Urinary bladder (tissue), 4 donors: ENCODE measurements at places on chromosomes 7 and 10.

DNA sequence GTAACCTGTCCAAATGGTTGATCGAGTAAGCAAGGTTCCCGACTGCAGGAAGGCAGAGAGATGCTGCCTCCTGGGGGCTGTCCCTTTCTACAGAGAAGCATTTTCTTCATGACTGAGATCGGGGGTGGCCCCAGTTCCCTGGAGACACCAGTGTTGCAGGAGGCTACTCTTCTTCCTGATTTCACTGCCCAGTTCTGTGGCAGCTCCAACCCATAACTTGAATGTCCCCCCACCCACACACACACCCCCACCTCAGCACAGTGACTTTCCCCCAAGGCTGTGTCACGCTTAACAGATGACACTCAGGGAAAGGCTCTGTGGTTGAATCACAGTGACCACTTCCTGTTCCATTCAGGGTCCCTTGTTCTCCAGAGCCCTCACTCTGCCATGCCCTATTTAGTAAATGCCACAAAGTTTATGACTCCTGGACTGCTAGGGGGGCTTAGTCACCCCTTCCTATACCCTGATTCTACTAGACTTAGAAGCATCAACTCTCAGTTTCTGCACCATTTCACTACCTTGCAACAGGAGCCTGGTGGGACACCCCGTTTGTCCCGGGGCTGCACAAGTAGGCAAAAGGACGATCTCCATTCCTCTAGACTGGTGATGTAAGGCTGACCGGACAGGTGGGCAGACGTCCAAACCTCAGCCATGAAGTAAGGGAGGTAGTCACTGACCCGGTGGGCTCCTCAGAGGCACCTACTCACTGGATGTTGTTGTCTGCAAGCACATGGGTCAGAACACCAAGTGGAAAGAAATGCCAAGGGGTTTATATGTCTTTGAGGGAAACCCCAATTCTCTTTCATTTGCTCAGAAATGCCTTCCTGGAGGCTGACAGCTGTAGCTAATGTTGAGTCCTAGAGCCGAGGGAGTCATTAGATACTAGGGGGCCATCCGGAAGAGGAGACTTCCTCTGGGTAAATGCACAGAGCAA is 31.3 kb upstream of the SMC3 start:
- DNase-seq = no peak

DNA sequence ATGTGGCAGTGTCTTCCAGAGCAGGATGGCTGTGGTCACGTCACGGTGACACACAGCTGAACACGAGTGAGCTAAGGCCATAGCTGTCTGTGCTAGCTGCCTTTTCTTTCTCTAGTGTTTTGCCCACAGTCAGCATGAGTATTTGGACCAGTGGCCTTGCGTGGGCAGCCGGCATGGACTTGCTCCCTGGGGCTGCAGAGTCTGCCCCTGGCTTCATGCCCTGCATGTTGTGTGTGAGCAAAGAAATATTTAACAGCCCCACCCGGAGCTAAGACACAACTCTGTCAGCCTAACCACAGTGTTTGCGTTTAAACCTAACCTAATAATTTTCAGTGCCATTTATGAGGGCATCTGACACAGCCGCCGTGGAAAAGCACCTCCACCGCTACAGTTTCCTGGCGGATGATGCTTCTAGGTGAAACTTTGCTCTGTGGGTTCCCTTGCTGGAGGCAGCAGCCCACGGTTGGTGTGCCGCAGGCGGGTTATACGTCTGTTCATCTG is 14.6 kb downstream of the CHST12 start:
- no peak for DNase-seq

DNA sequence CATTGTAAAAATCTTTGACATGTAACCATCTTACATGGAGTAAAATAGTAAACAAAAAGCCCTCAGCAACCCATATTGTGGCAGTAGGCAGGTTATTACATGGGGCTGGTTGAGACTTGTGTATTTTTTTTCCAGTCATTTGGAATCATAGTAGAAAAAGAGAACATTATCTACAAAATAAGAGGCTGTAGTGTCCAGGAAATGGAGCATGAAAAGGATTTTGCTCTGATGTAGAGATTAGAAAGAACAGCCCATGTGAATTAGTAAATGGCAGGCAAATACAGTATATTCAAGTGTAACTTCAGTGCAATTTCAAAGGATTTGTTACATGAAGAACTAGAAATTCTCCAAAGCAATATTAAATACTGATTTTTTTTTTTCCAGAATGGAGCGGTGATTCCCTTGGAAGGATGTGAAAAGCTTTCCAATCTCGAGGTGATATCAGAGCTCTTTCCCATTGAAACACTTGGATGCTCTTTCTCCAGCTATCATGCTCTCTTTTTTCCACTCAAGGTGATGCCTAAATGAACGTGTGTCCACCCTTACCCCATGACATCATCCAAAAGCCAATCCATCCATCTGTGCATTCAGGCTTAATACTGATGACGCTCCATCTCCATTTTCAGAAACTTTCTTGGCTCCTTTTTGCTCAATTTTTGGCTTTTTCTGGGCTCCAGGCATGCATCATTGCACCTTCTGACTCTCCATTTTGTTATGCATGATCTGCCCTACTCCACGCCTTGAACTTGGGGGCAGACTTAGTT is 1034.7 kb downstream of the TYW1 start:
- no peak for DNase-seq

DNA sequence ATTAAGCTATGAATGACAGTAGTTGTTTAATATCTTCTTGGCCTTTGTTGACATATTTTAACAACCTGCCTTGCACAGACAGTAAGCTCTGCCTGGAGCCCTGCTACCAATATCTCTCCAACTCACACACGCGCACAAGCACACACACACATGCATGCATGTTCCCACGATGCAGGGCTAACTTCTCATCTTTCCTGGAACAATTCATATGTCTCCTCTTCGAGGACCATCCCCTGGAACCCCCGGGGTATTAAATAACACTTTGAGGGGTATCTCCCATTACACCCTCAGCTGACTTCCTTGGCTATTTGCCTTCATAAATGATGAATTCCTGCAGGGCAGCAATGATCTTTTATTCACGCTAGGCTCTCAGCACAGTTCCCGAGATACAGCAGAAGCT is 258.0 kb downstream of the TRIL start:
- no peak for DNase-seq

- DNase-seq = no peak
Measured at GRCh38 chr7:36943591-36944435, 219.5 kb upstream of the AOAH start.

GRCh38 chr10:44959247-44960087 is at the start of gene RASSF4:
TSS of gene RASSF4 (plus strand) at chr10:44959802. CDS start at chr10:44970203, 10,401 bp downstream.
- no peak for DNase-seq

GRCh38 chr10:104472957-104473745 is 119.5 kb downstream of the CFAP58 start:
- DNase-seq = no peak

DNA sequence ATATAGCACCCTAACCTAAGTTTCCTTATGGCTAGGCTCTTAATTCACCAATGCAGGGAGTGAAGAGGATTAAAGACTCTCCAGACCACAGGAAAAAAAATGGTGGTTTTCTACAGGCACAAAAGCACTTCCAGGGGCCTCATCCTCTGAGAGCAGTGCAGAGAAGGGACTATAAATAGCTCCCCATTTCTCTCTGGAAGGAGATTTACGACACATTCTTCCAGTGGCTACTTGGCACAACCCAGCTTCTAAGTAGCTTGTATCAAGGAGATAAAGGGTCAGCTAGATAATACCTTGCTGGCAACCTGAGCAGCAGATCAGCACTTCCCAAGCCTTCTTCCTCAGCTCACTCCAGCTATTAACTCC is 73.5 kb downstream of the CRPPA start:
- no peak for DNase-seq

DNA sequence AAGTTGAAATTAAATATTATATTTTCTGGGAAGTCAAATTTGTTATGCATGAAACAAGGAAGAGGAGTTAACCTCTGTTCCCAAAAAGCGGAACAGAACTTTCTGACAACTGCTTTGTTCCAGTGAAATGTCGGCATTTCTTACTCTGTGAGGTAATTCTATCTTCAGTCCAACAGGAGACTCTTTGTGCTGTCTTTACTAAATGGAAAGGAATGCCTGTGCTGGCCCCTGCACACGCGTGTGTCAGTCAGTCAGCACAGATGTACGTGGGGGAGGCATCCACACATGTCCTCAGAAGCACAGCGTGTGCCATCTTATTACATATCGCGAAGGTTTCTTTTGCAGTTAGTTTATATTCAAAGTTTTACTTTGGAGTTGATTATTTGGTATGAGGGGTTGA is 37.5 kb downstream of the NET1 start:
- DNase-seq = no peak

DNA sequence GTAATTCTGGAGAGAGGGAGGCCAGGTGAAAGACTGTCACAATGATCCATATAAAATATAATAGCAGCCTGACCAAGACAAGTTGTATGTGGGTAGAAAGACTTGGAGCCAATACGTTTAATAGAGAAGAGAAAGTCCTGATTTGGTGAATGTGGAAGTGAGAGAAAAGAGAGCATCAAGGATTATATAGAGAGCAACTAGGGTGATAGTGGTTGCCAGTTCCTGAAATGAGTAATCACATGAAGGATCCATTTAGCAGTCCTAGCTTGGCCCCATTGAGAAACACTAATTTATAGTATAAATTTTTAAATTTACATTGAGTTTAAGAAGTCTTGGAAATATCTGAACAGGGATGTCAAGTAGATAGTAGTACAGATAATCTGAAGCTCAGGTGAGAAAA is 74.0 kb downstream of the AASS start:
- no peak for DNase-seq

DNA sequence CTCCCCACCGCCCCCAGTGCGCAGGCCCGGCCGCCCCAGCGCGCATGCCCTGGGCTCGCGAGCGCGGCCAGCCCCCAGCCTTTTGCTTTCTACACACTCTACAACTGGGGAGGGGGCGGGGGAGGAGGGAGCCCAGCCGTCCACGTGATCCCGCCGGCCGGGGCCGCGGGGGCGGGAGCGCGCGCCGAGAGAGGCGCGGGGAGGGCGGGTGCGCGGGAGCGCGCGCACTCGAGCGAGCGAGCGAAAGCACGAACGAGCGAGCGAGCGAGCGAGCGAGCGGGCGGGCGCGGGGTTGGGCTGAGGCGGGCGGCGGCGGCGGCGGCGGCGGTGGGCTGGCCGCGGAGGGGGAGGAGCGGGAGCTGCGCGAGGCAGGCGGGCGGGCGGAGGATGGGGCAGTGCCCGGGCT is at the start of gene AUTS2:
TSS of gene AUTS2 (plus strand) at position 395 of the 406 bp plus-strand sequence. CDS start 1,179 bp downstream, outside the sequence.
- DNase-seq = peak; percentile 89

GRCh38 chr7:15459018-15459615 is 102.7 kb downstream of the AGMO start:
- no peak for DNase-seq

DNA sequence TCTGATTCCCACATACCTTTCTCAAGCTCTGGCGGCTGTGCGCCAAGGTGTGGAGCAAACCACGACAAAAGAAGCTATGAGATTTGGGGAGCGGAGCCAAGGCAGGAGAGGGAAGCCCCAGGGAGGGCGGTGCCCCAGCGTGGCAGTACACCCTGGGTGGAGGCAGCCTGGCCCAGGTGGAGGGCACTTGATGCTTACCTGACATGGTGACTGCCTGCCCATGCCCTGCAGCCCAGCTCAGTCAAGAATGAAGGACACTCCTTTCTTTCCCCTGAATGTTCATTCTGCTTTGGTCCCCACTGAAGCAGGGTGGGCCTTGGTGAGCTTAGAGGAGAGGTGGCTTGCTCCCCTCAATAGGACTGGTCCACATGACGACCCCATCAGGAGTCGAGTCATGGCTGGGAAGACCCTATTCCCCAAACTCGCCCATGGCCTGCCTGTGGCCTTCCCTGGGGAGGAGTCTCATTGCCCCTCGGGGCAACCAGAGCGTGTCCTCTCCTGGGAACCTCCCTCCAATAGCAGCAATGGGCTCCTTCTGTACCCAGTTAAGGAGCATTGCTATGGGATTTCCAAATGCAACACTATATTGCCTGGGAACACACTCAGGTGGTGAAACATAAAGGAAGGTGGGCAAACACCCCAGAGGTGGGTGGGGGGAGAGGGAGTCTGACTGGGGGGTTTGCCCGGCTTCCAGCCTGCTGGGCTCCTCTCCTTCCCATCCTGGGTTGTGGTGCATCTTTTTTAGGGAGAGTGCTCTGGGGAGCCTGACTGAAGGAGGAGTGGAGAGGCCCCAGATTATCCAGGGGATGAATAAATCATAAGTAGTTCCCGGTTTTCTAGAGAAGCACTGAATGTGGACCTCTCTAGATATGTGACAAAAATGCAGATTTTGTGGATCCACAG is 22.7 kb downstream of the RAMP3 start:
- DNase-seq = no peak

GRCh38 chr10:129820451-129820850 is 143.6 kb downstream of the EBF3 start:
- DNase-seq = no peak

- no peak for DNase-seq
Measured at GRCh38 chr7:45665172-45665571, 91.0 kb downstream of the ADCY1 start.

- no peak for DNase-seq
Measured at GRCh38 chr7:68537774-68538071, 1060.6 kb upstream of the AUTS2 start.

DNA sequence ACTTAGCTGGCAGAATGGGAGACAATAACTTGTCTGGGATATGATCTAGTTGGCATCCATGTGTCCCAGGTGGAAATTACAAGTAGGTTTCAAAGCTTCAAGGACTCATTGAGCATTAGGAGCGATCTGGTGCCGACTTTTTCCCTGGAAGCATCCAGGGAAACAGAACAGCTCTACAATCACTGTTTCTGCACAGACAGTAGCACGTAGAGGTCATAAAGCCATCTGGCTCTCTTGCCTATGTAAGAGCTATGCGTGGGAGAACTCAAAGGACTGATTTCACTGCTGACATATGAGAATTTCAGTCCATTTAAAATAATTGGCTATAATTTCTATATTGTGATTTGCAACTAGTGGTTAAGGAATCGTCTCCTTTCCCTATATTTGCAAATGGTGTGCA is 791.7 kb downstream of the REEP3 start:
- DNase-seq = no peak

GRCh38 chr7:7970531-7971307 is 2.1 kb downstream of the GLCCI1 start:
- no peak for DNase-seq

DNA sequence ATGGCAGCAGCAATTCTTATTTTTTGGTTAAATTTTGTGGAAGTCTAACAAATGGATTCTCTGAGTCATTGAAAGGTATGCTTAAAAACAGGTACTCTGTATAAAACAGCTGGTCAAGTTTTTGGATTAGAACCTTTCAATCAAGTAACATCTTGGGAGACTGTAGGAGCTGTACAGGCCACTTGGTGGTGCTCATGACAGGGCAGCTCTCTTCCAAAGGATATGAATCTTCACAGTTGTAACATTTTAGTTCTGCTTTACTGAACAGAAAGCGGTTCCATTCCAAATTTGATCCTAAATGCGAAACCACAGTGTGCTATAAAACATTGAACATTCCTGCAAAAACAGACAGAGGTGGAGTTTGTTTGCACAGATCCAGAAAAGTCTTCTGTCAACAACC is 44.5 kb upstream of the AGR3 start:
- no peak for DNase-seq

- DNase-seq = no peak
Measured at GRCh38 chr7:129898502-129899160, 54.1 kb downstream of the UBE2H start.

DNA sequence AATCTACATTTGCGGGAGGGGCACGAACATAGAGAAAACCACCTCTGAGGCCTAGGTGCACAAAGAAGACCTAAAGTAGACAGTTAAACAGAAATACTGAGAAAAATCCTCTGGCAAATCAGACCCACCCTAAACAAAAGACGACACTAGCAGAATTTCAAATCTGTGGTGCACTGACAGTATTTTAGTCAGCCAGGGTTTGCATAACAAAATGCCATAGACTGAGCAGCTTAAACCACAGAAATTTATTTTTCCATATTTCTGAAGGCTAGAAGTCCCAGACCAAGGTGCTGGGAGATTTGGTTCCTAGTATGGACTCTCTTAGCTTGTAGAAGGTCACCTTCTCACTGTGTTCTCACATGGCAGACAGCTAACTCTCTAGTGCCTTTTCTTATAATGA is 26.3 kb downstream of the IPMK start:
- DNase-seq = no peak
